ENCODE measurements at places on chromosomes 13 and 19.

- no peak for DNase-seq
Measured at GRCh38 chr19:55067869-55068268, 4.9 kb upstream of the RDH13 start.

DNA sequence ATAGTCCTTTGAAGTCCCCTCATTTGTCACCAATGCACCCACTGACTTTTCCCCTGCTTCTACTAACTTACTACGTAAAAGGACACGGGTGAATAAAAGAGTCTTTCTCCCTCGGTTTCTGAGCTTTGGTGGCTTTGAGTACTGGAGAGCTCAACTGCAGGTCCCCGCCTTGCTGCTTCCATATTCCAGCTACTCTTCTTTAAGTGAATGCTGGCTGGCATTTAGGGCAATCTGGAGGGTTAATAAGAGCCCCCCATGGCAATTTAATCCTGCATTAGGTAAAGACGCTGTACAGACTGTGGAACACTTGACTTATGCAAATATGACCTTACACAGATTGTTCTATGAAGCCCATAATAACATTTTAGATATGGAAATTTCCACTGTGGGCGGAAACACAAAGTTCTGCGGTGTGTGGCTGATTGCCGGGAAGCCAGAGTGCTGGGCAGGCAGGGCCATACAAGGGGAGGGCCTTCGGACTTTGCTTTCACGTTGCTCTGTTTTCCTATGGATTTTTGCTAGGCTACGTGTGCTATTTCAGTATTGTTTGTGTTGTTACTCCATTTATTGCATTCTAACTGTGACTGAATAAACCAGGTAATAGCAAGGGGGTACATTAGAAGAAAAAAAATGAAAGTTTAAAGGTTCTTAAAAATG lies 97.5 kb downstream of the SLC10A2 start:
- DNase-seq, result no peak

- DNase-seq, result no peak
Measured at GRCh38 chr13:48570216-48570828, 37.4 kb upstream of the RCBTB2 start.

GRCh38 chr13:30334663-30335386 lies 27.5 kb upstream of the KATNAL1 start:
- DNase-seq, result no peak

GRCh38 chr13:100506154-100506553 lies 82.4 kb downstream of the GGACT start:
- no peak for DNase-seq

- no peak for DNase-seq
Measured at GRCh38 chr13:23081220-23081619, 99.6 kb upstream of the SGCG start.
